ENCODE measurements at places on chromosomes 12 and 14. TPM values are rescaled to one million over a fixed set of nuclear protein-coding genes. Genes with fewer than 3 reads are reported as not detected.
A peak's percentile ranks its signal among the peaks of the same experiment; 100 is the strongest.

DNA sequence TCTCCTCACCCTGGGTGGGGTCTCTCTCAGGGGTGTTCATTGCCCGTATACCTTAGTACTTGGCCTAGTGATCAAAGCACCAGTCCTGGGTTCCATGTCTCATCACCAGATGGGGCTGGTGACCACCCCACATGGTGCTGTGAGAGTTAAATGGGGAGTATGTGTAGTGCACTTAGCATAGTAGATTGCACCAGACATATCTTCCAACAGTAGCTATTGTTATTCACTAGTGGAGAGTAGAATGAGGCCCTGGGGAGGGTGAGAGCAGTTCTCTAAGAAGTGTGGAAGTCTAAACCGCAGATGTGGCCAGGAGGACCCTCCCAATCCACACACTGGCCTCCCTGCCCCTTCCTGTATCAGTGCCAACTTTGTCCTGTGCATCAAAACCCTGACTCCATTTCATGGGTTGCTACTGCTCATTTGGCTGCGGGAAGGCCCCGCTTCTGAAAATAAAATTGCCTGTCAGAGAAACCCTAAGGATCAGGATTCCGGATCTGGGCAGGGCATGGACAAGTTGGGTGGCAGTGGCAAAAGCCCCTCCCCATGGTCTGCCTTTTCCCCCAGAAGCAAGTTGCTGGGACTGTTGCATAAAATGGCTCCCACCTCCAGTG, 4.4 kb downstream of the CD9 start:
- no peak for DNase-seq
- H3K27ac ChIP-seq = no peak overlapping the region
- H3K36me3 ChIP-seq = no peaks in the 10 kb centered on the region
- H3K27me3 ChIP-seq = no peaks in the 10 kb centered on the region
- H3K4me3 ChIP-seq = no peak overlapping the region
- peaks cover 14% of the 10 kb centered on the region for H3K4me1 ChIP-seq

DNA sequence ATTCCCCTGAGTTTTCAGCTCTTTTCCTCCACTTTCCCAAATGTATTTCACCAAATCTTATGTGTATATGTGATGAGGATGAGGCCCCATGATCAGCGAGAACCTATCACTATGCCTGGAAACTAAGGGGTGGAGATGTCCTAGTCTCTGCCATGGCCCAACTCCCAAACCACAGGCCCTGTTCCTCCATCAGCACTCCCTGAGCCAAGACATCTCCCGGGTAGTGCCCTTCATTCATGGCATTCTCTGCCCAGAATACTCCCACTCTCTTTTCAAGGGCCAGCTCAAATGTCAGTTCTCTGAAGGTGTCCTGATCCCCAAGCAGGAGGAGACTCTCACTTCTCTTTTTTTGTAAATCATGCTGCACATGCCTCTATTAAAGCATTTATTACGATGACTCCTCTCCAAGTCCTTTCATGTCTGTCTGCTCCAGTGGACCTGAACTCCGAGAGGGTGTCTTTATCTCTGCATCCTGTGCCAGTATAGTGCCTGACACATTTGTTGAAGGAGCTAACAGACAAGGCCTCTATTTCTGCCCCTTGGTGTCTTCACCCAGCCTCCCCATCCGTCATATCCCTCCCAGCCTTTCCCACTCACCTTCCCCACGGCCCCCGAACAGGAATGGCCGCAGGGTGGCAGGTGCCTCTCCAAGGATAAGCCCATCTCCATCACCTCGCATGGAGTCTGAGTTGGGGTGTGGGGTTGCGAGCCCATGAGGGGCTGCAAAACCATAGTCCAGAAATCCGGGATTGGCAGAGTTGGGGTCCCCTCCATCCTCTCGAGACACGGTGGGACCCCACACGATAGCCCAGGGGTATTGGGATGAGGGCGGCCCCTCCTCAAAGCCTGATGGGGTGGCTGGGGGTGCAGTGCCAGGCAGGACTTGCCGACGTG, 3.7 kb downstream of the PIANP start:
- no peak overlapping the region for H3K27ac ChIP-seq
- H3K4me3 ChIP-seq = no peak overlapping the region
- peaks cover 20% of the 10 kb centered on the region for H3K27me3 ChIP-seq
- peaks cover 5% of the 10 kb centered on the region for H3K4me1 ChIP-seq

DNA sequence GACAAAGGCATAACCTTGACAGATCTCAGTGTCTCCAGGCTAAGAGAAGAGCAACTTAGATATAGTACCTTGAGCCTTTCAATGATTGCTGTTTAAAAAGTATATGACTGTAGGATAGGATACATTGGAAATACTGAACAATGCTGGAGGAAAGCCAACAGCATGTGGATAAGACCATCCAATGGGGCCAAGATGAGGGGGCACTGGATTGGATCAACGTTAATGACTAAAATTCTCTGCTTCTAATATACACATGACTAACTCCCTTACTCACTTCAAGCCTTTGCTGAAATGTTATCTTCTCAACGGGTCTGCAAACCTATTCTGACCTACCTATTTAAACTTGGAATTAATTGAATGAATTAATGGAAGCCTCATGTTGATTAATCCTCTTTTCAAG, 354.9 kb downstream of the RAD51B start:
- H3K4me1 ChIP-seq = peaks cover 14% of the 10 kb centered on the region
- no peak overlapping the region for H3K4me3 ChIP-seq
- H3K27ac ChIP-seq = no peak overlapping the region
- H3K36me3 ChIP-seq = no peaks in the 10 kb centered on the region

- H3K4me3 ChIP-seq = no peak overlapping the region
- peak overlapping the region; percentile 87 for H3K27ac ChIP-seq
- no peaks in the 10 kb centered on the region for H3K36me3 ChIP-seq
- DNase-seq = peak; percentile 92
Observed at GRCh38 chr14:64707661-64708060, 3.4 kb downstream of the PLEKHG3 start.

DNA sequence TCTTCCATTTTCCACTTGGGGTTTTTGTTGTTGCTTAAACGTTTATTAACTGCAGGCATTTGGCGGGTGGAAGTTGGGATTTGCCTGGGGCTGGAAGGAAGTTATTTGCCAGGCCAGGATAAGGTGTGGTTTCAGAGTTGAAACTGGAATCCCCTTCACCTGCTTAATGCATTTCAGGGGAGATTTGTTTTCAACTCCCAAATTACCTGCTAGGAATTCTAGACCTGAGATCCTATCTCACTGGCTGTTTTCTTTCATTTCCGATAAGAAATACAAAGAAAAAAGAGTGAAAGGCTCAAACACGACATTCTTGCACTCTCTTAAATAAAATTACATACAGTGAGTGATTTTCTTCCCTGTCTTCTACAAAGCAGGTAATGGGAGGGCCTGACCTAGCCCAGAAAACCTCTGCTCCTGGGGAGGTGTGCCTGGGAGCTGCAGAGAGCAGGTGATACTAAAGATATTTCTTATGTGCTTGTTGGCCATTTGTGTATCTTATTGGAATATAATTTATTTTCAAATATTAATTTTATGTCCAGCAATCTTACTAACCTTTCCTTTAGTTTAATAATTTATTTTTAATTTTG, 278.2 kb downstream of the ZFP36L1 start:
- H3K4me1 ChIP-seq = peaks cover 6% of the 10 kb centered on the region
- no peak overlapping the region for H3K4me3 ChIP-seq
- H3K27me3 ChIP-seq = no peaks in the 10 kb centered on the region

DNA sequence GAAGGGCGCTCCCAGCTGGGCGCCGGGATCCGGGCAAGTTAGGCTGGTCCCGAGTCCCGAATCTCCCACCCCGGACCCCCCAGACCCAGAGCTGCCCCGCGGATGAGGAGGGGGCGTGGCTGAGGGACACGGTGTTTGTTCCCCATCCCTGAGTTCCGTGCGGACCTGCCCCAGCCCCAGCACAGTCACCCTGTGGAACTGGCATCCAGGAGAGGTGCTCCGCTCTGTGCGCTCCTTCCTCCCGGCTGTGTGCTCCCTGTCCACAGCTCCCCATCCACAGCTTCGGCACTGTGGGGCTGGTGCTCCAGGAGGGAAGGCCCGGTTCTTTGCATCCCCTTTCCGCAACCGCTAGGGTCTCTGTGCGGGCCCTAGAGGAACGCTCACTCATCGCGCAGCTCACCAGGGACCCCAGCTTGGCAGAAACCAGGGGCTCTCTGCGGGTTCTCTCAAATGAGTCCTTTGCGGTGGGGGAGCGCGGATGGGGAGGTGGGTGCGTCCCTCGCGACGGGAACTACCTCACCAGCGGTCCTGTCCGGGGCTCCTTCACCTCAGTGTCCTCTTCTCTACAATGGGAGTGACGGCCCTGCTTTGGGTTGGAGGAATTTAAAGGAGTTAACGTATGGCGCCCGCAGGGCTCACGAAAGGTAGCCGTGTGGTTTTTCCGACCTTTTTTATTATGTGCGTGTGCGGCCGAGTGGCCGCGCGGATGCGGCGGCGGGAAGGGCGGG, 845 bp downstream of the TMEM132C start:
- peaks cover 13% of the 10 kb centered on the region for H3K27me3 ChIP-seq
- DNase-seq = no peak
- H3K36me3 ChIP-seq = no peaks in the 10 kb centered on the region
- no peak overlapping the region for H3K27ac ChIP-seq

GRCh38 chr14:52131640-52132320, 62.9 kb upstream of the NID2 start:
- no peak overlapping the region for H3K4me3 ChIP-seq
- H3K27me3 ChIP-seq = no peaks in the 10 kb centered on the region
- H3K27ac ChIP-seq = no peak overlapping the region
- H3K36me3 ChIP-seq = no peaks in the 10 kb centered on the region

GRCh38 chr14:23929822-23930294, 23.7 kb upstream of the DHRS4 start:
- H3K27ac ChIP-seq = no peak overlapping the region
- H3K27me3 ChIP-seq = no peaks in the 10 kb centered on the region
- H3K4me1 ChIP-seq = no peaks in the 10 kb centered on the region
- peak; percentile 40 for DNase-seq
- H3K4me3 ChIP-seq = no peak overlapping the region
- H3K36me3 ChIP-seq = no peaks in the 10 kb centered on the region

GRCh38 chr14:80981156-80981555, 25.7 kb downstream of the TSHR start:
- H3K4me3 ChIP-seq = no peak overlapping the region
- H3K36me3 ChIP-seq = no peaks in the 10 kb centered on the region
- H3K27ac ChIP-seq = no peak overlapping the region
- no peaks in the 10 kb centered on the region for H3K4me1 ChIP-seq
- DNase-seq = no peak
- peaks cover 2% of the 10 kb centered on the region for H3K27me3 ChIP-seq

DNA sequence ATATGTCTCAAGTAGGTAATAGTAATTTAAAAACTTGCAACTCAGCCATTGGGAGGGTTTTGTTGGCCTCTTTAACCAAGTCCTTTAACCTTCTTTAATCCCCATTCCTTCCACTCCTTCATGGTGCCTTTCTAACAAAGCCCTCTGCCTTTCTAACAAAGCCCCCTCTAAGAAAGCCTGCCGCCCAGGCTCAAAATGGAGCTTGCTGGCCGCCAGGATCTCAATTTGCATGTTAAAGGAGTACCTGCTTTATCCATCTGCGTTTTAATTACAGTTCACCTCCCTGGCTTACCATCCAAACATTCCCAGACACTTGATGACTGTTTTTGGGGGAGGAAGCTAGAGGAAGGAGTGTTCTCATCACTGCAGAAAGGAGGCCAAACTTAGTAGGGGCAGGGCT, 183.4 kb downstream of the PTPN11 start:
- no peaks in the 10 kb centered on the region for H3K36me3 ChIP-seq
- H3K4me1 ChIP-seq = no peaks in the 10 kb centered on the region
- H3K27ac ChIP-seq = no peak overlapping the region
- H3K27me3 ChIP-seq = peaks cover 2% of the 10 kb centered on the region

DNA sequence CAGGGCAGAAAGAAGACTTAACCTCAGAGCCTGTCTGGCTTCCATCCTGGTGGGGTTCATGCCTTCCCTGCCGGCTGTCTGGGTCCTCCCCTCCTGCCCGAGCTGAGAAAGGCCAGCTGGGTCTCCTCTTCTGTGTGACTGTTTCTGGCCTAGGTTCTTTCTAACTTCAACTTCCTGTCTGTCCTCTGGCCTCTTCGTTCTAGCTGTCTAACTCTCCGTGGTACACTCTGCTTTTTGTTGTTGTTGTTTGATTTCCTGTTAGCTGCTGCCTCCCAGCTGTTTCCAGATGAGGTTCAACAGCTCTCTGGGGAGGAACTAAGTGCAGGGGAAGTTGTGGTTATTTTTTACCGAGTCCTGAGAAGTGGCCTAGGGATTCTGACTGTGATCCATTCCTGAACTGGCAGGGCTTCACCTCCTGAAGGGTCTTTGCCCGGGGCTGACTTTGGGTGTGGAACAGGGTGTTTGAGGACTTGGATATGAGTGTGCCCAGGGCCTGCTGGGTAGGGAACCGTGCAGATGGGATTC, 3.2 kb downstream of the MLXIP start:
- H3K27me3 ChIP-seq = no peaks in the 10 kb centered on the region
- no peak for DNase-seq
- H3K4me1 ChIP-seq = peaks cover 36% of the 10 kb centered on the region
- H3K27ac ChIP-seq = peak overlapping the region; percentile 49
- H3K36me3 ChIP-seq = peaks cover 9% of the 10 kb centered on the region

- no peak for DNase-seq
- H3K27ac ChIP-seq = no peak overlapping the region
- no peak overlapping the region for H3K4me3 ChIP-seq
- peaks cover 21% of the 10 kb centered on the region for H3K4me1 ChIP-seq
- no peaks in the 10 kb centered on the region for H3K27me3 ChIP-seq
- no peaks in the 10 kb centered on the region for H3K36me3 ChIP-seq
Observed at GRCh38 chr12:69055706-69056105, 122.7 kb upstream of the CPM start.

DNA sequence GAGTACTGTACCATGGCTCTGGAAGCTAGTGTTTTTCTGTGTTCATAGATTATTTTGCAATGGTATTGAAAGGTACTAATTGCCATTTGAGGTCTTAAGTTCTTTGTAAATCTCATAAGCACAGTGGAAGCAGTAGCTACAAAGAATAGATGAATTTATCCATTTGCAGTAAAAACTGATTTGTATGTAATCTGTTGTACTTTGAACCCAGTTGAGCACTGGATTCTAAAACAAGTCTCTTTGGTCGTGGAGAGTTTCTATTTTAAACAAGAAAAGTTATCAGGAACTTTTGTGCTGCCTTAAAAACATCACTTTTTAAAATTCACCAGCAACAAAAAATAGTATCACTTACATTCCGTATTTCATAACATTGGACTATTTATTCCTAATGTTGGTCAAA, 4.1 kb downstream of the RAP1B start:
- no peak overlapping the region for H3K4me3 ChIP-seq
- no peak for DNase-seq
- H3K27me3 ChIP-seq = no peaks in the 10 kb centered on the region
- peak overlapping the region; percentile 1 for H3K27ac ChIP-seq
- peaks cover 37% of the 10 kb centered on the region for H3K4me1 ChIP-seq
- H3K36me3 ChIP-seq = no peaks in the 10 kb centered on the region

GRCh38 chr12:116879509-116880212, 1.6 kb downstream of the HRK start:
- H3K27me3 ChIP-seq = peaks cover 71% of the 10 kb centered on the region
- no peaks in the 10 kb centered on the region for H3K36me3 ChIP-seq
- DNase-seq = no peak
- H3K4me3 ChIP-seq = no peak overlapping the region

- H3K27ac ChIP-seq = peak overlapping the region; percentile 15
- H3K27me3 ChIP-seq = no peaks in the 10 kb centered on the region
- no peaks in the 10 kb centered on the region for H3K36me3 ChIP-seq
Observed at GRCh38 chr12:121278169-121279070, 18.1 kb downstream of the CAMKK2 start.

Gene CALCOCO1
- 85.2 TPM for total RNA-seq

Gene TEX52
- not detected for total RNA-seq

Gene EPYC
- total RNA-seq = 0.39 TPM

Gene NDRG2
- total RNA-seq = 12.6 TPM
